Skin of body (tissue), 3 donors: ENCODE measurements at places on chromosomes 5 and 9. TPM values are rescaled to one million over a fixed set of nuclear protein-coding genes. Genes with fewer than 3 reads are reported as not detected.

STPG3 gene
- total RNA-seq, result not detected

URM1 gene
- total RNA-seq, result 18.9 TPM

TMOD1 gene
- 9.3 TPM for total RNA-seq

JAKMIP2 gene
- total RNA-seq, result 0.49 TPM

CAVIN4 gene
- 39.9 TPM for total RNA-seq

ADAMTSL2 gene
- total RNA-seq, result 1.5 TPM

SLCO6A1 gene
- not detected for total RNA-seq

DNA sequence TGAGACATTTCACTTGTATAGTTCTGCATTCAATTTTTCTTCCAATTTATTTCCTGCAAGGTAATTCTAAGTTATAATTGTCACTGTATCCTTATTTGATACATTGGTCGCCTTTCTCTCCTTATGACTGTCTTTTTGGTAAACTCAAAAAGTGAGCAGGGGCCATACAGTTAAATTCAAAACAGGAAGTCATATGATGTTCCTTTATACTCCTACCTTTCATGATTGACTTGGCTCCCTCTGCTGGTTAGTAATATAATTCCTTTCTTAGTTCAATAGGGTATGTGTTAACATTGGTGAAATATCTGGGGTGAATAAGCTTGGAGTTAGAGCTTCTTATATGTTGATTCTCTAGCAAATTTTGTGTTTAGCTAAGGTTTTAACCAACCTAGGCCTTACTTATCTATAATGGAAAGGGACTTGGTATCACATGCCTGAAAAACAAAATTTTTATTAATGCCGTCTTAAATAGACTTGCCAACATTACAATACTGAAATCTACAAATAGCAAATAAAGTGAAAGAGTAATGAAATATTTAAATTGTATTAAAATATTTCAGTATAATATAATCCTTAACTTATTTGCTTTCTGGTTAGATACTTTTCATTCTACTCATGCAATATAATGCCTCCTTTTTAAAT is 6.0 kb upstream of the NIPBL start:
- DNase-seq, result peak; percentile 9

DNA sequence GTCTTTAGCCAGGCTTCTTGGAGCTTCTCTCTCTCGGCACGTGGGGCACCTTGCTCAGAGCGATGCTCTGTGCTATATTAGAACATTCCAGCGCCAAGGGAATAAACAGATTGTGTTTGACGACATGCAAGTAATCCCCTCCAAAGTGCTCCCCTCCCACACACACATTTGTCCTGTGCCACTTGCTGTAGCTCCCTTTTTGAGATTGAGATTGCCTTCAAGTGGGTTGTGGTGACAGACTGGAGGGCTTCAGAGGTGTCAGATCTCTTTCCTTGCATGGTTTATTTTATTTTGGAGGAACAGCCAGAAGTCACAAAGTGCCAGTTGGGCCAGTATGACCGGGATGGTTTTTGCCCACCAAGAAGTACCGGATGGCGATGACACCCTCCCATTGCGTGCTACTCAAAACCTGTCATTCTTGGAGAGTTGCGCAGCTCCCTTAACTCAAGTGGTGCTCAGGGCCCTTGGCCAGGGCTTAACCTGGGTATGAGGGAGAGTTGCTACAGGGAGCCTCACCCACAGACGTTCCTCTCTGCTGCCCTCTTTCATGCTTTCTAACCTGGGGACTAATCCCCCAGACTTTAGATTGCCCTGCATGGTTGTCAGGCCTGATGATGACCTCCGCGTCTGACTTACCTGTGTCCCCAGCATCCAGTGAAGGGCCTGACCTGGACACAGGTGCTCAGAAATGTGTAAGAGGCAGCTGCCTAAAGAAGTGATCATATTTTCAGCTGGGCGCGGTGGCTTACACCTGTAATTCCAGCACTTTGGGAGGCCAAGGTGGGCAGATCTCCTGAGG is 18.8 kb upstream of the RPL26L1 start:
- DNase-seq, result no peak

DNA sequence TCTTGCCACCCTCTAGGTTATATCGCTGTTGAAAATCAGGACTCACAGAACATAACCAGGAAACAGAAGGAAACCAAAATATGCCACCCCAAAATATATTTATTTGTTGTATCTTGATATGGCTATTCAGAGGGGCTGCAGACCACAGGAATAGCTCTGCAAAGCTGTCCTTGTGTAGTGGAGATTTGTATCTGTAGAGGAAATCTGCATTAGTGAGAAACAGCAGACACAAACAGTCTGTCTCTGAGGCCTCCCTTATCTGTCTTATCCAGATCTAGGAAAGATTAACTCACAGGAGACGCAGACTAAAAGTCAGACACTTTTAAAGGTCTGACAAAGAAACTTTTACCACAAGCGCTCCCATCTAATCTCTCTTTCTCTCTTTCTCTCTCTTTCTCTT is 54.1 kb upstream of the CEMIP2 start:
- DNase-seq, result no peak

DNA sequence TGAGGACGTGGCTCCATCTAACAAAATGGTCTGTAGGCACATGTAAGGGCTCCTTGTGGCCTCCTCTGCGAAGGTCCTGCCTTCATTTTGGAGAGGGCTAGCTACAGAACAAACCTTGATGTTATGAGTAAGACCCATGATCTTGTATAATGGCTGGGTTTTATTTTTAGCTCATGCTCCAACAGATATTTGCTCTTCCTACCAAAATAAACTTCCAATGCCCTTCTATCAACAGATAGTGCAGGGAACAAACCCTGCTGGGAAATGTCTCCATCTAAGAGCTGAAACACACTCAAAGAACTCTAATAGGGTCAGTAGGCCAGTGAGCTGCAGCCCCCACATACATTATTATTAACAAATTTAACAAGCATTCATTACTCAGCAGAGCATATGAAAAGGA is 189.5 kb downstream of the LURAP1L start:
- no peak for DNase-seq

DNA sequence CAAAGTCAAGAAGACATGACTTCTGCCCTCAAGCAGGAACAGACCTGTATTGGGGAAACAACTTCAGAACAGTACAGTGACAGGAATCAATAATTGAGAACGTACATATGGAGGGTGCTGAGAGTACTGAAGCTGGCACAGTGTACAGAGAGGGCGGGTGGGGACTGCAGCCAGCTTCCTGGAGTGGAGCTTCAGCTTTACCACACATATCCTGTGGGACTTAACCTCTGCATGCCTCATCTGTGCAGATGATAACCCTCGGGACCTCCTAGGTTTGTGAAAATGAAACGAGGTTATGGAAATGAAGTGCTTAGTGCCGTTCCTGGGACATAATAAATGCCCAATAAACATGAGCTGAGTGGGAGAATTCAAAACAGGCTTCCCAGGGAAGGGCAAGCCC is 22.1 kb upstream of the RARS1 start:
- no peak for DNase-seq

DNA sequence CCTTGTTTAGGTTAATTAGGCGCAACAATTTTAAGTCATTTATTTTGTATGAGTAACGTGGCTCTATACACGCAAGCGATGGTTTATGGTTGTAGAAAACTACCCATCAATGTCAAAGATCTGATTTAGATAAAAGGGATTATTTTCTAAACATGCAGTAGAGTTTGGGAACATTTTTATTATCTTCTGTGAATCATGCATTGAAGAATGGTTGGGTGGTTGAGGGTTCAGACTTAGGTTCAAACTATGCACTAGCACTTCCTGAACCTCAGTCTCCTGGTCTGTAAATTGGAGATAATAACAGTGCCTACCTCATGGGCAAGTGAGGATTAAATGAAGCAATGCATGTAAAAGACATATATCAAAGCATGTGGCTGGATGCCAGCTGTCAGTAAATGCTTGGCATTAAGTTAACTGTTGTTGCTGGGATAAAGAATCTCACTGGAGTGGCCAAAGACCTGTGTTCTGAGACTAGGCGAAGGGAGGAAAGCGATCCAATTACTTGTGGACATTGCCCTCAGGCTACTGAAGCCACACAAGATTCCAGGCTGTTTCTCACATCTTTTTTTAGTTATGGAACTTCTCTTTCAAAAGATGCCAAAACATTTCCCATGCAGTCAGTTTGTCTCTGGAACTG is 1.1 kb upstream of the OTULINL start:
- DNase-seq, result no peak

DNA sequence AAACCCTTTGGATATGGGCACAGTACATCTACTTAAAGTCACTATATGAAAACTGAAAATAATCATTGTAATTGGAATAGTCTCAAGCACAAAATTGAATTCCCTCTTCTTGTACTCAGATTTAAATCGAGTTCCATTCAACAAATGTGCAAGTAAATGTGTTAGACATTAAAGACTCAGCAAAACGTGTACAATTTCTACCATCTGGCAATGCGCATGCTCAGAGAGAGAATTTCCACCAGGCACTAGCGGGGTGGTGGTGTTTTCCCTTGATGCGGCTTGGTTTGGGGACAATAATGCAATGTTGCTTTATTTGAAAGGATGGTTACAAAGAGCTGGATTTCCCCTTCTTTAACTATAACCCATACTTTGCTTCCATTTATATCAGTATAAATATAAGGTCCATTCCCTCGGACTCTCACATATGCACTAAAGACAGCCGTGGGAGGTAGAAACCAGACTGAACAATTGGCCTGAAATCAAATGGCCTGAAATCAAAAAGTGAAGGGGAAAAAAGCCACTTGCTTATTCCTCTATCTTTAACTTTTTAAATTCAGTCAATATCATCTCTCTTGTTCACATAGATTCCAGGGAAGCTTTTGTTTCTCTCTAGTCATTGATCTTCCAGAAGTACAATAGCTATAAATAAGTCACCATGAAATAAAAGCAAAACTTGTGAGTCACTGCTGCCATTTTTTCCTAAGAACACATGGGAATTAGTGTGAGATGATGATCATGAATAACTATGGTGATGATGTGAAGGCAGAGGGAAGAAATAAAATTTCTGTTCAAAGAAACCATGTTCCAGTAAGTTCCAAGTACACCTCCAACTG is 59.2 kb downstream of the ADAMTS12 start:
- no peak for DNase-seq

DNA sequence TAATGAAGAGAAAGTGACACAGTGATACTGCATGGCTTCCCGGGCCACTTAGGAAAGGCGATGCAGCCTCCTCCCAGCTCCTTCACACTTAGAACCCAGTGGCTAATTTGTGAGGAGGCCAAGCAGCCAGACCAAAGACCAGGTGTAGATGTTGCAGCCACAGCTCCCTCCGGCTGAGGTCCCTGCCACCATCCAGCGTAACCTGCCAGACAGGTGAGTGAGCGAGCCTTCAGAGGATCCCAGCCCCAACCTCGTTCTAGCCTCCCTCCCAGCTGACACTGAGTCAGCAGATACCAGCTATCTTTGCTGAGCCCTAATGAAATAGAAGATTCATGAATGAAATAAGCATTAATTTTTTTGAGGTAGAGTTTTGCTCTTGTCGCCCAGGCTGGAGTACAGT is 59.7 kb downstream of the COL23A1 start:
- no peak for DNase-seq

DNA sequence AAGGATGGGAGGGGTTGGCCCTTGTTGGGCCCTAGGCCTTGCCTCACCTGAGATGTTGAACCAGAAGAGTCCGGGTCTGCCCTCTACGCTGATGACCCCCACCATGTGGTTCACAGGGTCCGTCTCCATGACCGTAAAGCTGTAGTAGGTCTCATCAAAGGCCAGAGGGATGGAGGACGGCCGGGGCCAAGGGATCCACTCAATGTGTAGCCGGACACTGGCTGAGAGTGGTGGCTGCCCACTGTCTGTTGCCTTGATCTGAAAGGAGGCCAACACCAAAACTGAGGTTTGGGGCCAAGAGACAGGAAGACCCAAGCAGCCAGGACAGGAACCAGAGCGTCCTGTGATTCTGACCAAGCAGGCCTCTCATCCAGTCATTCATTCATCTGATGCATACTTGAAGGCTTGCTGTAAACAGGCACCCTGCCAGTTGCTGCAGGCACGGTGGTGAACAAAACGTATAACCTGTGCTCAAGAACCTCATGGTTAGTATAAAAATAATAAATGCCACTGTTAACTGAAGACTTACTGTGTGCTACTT is 37.9 kb downstream of the FAT2 start:
- DNase-seq, result no peak

DNA sequence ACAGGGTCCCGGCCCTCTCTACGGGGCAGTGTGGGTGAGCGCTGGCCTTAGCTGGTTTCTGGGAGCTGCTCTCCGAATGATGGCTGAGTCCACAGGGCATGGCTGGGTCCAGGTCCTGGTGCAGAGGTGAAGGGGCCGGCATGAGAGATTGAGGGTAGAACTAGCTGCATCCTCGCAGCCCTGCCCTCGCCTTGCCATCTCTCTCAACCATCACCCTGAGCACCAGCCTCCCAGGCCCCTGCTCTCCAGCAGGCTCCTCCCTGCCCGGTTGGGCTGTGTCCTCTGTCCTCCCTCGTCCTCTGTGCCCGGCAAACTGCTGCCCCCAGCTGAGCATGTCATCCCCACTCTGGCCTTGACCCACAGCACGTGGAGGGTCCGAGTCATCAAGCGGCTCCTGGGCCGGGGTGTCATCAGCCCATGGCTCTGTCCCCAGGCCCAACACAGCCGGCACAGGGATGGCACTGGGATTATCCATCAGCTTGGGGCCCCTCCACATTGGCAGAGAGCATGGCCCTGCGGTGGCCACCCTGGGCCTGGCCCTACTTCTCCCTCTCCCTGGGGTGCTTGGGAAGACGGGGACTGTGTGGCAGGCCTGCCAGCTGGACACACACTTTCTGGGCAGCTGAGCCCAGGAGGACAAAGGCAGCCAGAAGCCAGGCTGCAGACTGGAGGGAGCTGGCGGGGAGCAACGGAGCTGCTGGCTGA is 8.4 kb downstream of the FLT4 start:
- no peak for DNase-seq

- no peak for DNase-seq
These were observed 83.5 kb upstream of the CCL21 start for GRCh38 chr9:34793428-34793827.

DNA sequence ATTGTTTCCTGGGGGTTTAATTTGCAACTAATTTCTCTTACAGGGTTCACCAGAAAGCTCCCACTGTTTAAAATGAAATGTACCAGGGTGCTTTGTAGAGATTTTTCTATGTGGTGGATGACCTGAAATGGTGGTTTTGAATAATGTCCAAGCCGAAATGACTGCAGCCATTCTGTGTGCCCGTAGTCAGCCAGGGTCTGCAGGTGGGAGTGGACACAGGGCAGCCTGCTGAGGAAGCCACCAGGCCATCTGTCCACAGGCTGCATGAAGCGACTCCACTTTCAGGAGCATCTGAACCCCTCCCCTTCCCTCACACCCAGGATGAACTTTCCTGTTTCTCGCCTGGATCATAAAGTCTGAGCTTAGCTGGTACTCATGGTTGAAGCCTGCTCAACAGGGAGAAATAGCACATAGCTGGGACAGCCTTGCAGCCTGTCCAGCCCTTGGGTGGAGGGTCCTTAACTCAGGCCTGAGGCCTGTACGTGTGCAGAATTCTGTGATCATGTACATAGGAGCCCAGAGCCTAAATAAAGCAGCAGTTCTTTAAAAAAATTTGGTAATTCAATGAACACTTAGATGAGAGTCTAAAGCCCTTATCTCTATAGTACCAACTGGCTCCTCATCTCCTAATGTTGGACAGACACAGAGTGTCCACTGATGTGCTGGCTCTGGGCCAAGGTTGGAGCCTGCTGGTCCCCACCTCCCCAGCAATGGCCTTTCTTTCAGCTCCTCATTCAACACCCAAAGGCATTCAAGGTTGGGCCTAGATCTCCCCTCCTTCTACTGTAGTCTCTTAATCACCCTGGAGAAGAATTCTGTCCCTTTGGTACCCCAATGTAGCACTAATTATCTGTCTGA is 72.8 kb downstream of the SHB start:
- DNase-seq, result no peak
